Hepatic stellate cell (primary cell): ENCODE measurements at places on chromosomes 2 and 18.

DNA sequence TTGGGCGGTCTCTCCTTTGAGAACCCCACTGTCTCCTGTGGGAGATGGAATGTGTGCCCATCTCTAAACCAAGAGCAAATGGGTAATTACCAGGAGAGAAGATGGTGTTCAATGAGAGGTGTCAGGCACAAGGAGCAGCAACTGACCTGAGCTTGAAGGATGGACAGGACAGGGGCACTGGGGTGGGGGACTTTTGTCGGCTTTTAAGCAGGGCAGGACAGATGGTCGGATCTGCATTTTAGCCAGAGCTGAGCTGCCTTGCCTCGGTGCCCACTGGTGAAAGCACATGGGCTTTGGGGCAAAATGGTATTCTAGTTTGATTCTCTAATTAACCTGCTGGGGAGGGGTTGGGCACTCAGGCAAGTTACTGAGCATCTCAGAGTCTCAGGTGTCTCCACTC, 98.0 kb downstream of the INHBB start:
- DNase-seq, result no peak

DNA sequence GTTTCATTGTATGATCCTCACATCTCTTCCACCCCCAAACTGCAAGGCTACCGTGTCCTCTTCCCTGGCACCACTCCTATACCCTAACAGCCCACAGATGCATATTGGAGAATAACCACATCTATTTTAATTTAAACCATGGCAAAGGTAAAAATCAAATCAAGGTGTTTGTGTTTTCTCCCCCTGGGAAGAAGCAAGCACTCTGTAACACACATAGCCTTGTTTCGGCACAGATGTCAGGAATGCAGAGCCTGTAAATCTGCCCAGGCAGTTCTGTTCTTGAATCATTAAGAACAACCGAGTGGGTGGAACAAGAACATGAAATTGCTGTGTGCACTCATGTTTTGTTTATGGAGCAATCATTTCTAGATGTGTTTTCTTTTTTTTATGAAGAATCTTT, 6.8 kb upstream of the COX7A2L start:
- DNase-seq, result no peak

GRCh38 chr2:65030476-65031332, 25.5 kb upstream of the CEP68 start:
- DNase-seq, result no peak

GRCh38 chr2:52192656-52193055, 1160.7 kb upstream of the NRXN1 start:
- no peak for DNase-seq

- no peak for DNase-seq
Observed at GRCh38 chr2:170930991-170931266, 1.9 kb downstream of the GORASP2 start.
